ENCODE measurements at places on chromosomes 6 and 20. TPM values are rescaled to one million over a fixed set of nuclear protein-coding genes. Genes with fewer than 3 reads are reported as not detected.

GRCh38 chr6:6815732-6816131 is 227.2 kb downstream of the LY86 start:
- H3K4me3 ChIP-seq, result no peak overlapping the region
- no peaks in the 10 kb centered on the region for H3K36me3 ChIP-seq
- no peak for DNase-seq
- H3K4me1 ChIP-seq, result peaks cover 15% of the 10 kb centered on the region

GRCh38 chr6:167469672-167470071 is 144.8 kb downstream of the TTLL2 start:
- H3K4me3 ChIP-seq, result no peak overlapping the region
- no peaks in the 10 kb centered on the region for H3K27me3 ChIP-seq
- H3K36me3 ChIP-seq, result no peaks in the 10 kb centered on the region
- H3K27ac ChIP-seq, result no peak overlapping the region

The C6orf15 gene
- not detected for total RNA-seq

The DNMT3B gene
- 6.5 TPM for total RNA-seq

DNA sequence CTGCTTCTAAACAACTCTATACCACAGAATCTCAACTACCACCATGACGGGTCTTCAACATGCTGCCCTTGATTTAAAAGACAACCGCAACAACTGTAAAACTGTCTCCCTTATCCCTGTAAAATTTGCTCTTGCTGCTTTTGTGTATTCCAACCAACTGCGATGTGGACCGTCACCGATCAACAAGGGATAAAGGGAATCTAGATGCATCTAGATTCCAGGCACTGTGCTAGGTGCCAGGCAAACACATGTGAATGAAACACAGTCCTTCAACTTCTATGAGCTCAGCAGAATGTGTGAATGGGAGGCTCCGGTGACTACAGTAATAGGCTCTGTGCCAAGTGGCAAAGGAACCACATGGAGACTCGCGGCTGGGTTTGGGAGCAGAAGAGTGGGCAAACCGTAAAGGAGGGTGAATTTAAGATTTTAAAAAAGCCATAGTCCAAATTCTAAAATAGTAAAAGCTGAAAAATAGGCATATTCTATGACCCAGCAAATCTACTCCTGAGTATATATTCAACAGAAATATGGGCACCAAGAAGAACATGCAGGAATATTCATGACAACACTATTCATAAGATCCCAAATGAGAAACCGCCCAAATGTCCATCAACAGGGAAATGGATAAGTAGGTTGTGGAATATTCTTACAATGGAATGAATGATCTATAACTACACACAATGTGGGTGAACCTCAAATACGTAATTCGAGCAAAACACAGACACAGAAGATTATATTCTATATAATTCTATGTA is 3.7 kb upstream of the PRND start:
- no peak overlapping the region for H3K27ac ChIP-seq
- no peaks in the 10 kb centered on the region for H3K36me3 ChIP-seq
- H3K4me1 ChIP-seq, result peaks cover 11% of the 10 kb centered on the region
- DNase-seq, result no peak
- H3K4me3 ChIP-seq, result no peak overlapping the region
- no peaks in the 10 kb centered on the region for H3K27me3 ChIP-seq

- no peaks in the 10 kb centered on the region for H3K4me1 ChIP-seq
- DNase-seq, result no peak
- H3K27ac ChIP-seq, result no peak overlapping the region
- no peaks in the 10 kb centered on the region for H3K36me3 ChIP-seq
- no peaks in the 10 kb centered on the region for H3K27me3 ChIP-seq
- H3K4me3 ChIP-seq, result no peak overlapping the region
Measured at GRCh38 chr6:168538892-168539811, 98.2 kb downstream of the SMOC2 start.

The MATN4 gene
- 5.3 TPM for total RNA-seq
